Fibroblast of lung (primary cell): ENCODE measurements at places on chromosomes 1 and 21.

GRCh38 chr1:78184460-78185072 lies 138.8 kb downstream of the GIPC2 start:
- DNase-seq: no peak

GRCh38 chr1:235567812-235568503 lies 63.7 kb upstream of the B3GALNT2 start:
- no peak for DNase-seq

DNA sequence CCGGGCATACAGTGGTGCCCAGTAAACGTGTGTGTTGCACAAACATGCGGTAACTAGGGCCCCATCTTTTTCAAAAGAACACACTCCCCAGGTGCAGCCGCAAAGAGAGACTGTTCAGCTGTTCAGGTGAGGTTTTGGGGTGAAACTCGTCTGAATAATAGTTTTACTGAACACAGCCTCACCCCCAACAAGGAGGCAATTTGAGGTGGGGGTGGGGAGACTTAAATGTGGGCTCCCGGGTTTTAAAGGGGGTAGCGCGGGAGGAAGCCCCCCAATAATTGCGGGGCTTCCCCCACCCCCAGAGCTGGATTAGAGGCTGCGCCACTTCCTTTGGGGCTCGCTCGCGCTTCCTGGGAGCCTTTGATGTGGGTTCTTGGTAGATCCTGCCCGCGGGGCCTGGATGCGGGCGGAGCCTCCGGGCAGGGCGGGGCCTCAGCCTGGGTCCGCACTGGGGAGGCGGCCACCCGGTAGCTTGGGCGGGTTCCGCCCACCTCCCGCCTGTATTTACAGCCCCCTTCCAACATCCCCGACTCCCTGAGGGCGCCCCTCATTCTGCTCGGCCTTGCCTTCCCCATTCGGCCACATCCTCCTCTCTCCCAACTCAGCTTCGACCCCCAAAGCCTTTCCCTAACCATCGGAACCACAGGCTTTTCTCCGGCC lies 6.4 kb upstream of the EPHA2 start:
- DNase-seq: no peak

GRCh38 chr1:224383218-224383617 lies 26.5 kb downstream of the CNIH4 start:
- DNase-seq: no peak
